ENCODE measurements at places on chromosomes 16 and 17.

GRCh38 chr17:73768691-73769090 is 124.4 kb upstream of the SDK2 start:
- DNase-seq = no peak

- no peak for DNase-seq
Measured at GRCh38 chr17:48173191-48173984, 65.8 kb downstream of the SNX11 start.

GRCh38 chr16:48318630-48319029 is 66.6 kb downstream of the SIAH1 start:
- no peak for DNase-seq

- no peak for DNase-seq
Measured at GRCh38 chr17:6427279-6427781, 7.6 kb downstream of the AIPL1 start.

- no peak for DNase-seq
Measured at GRCh38 chr17:53406907-53407306, 415.8 kb upstream of the KIF2B start.

DNA sequence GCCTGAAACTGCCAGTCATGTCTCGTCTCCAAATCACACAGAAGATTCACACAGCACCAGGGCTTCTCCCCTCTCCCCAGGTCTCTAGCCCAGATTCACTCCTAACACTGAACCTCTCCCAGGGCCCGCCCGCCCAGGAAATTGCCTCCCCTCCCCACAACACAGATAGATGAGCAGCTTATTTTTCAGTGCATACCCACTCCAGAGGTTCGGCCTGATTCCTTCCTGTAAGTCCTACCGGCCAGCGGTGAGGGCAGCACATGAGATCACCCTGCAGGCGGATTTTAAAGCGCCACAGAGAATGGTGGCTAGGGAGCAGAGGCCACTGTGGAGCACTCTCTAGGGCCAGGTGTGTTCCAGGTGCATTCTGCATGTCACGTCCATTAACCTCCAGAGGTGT is 301.8 kb downstream of the IRF8 start:
- no peak for DNase-seq

GRCh38 chr17:71511266-71511995 is 609.4 kb upstream of the SOX9 start:
- no peak for DNase-seq

DNA sequence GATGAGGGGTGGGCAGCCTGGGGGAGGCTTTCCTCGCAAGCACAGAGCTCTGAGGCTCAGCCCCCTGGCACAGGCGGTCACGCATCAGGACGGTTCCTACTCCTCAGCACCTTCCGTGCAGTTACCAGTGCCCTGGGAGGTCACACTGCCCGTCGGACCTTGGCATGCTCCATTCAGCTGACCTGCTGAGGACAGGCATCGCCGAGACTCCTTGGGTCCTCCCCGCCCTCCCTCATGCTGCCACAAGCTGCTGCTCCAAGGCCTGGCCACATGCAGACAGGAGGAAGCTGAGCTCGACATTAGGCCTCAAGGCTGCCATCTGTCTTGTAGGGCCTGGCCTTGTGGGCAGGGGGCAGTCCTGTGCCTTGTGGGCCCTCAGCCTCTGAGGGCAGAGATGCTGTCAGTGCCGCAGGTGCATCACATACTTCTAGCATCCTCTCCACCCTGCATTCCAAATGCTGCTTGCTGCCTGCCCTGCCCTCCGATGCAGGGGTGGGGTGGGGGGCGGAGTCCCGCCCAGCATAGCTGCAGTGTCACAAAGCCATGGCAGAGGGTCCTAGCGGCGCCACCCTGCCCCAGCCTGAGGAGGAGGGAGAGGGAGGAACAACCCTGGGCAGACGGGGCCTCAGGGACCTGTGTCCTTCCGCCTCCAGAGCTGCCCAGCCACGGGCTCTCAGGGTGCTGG is 9.3 kb downstream of the C16orf90 start:
- DNase-seq = no peak

DNA sequence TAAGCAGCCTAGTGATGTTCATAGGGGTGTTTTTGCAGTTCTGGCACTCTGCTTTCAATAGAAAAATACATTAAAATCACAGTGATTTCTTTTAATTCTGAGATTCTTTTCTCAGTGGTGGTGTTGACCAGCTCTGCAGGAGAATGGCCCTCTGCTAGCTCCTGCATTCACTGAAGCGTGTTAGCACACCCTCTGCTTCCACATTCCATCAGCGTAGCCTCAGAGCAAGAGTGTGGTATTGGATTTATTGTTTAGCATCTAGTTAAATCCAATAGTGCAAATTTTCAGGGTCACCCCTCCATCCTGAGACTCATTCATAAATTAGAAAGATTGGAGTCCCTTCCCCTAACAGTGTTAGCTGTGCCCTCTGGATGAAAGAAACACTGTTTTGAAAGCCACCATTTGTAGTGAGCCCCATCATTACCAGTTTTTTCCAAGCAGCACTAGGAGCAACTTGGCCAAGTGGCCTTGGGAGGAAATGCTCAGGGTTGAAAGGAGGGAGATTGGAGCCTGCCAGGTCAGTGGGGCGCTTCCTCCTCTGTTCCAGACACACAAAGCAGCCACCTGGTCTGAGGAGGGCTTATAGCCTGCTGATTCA is 45.7 kb downstream of the B9D1 start:
- no peak for DNase-seq

GRCh38 chr16:52729731-52730130 is 182.8 kb upstream of the TOX3 start:
- no peak for DNase-seq

GRCh38 chr17:22202702-22203101 is 510.4 kb downstream of the KCNJ18 start:
- no peak for DNase-seq

DNA sequence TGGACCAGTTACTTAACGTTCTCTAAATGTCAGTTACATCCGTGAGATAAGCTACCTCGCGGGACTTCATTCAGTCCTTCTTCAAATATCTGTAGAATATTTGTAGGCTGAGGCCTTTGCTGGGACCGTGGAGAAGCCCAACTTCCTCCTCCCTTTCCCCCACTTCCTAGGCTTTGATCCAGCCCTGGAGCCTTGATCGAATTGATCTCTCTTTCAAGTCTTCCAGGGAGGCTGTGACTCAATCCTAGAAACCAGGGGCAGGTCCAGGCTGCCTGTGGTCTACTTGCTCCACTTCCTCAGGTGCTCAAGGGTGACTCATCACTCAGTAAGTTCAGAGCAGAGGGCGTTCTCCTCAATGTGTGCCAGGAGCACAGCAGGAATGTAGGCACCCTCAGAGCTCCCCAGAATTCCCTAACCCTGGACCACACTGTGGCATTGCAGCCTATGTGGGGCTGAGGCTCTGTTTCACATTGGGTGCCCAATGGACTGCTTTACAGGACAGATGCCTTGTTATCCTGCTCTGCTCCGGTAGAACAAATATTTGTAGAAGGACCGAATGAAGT is 11.2 kb upstream of the CEP20 start:
- DNase-seq = no peak

- DNase-seq = no peak
Measured at GRCh38 chr17:45143767-45144198, 4.5 kb upstream of the HEXIM1 start.

DNA sequence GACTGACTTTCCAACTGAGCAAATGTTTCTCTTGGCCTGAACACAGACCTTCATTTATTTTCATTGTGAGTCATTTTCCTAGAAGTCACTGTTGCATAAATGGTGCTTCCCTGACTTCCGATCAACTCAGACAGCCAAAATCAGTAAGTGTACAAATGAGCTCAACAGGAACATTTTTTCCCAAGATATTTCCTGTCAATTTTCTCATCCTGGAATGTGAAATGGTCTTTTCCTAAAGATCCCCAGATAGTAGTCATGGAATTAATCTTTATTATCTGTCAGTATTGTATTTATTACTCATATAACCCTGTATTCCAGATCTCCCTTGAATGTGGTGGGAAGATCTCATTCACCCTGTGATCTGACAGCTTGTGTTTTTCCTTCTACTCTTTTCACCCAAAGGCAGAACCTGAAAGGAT is 360.3 kb upstream of the KIF2B start:
- no peak for DNase-seq

DNA sequence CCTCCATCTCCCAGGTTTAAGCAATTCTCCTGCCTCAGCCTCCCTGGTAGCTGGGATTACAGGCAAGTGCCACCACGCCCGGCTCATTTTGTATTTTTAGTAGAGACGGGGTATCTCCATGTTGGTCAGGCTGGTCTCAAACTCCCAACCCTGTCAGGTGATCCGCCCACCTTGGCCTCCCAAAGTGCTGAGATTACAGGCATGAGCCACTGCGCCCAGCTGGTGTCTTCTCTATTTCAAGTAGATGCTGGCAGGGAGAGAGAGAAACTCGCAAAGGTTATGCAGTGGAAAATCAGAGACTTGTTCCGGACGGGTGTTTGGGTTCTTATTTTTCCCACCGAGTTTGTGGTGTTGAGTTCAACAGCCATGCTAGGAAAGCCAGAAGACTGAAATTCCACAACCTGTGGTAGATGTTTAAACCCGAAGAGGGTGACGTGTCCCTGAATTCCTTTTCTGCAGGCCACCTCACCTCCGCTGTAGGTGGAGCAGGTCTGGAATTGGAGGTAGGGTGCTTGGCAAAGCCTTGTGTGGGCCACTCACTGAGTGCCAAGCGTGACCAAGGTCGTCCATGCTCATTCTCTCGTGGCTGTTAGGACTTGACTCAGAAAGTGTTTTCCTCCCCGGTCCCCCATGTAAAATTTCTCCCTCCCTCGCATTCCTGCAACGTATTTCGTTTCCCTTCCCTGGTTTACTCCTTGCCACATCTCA is 7.3 kb upstream of the ZDHHC7 start:
- DNase-seq = no peak

DNA sequence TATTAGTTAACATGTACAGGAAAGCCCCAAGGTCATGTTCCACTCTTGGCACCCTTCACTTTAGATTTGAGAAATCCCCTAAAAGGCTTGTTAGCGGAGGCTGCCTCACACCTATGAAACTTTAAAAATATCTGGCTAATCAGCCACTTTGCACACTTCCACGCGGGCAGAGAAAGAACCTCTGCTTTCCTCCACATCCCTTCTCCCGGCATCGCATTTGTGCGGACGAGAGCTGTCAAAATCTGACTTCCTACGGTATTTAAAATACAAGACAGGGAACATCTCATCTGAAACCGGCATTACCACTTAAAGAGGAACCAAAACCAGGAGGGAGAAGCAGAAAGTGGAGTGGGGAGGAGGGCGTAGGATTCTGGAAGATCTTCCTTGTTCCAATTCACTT is 422.3 kb downstream of the TMEM114 start:
- DNase-seq = no peak

- DNase-seq = no peak
Measured at GRCh38 chr16:68420366-68420942, 27.9 kb downstream of the SMPD3 start.

- no peak for DNase-seq
Measured at GRCh38 chr16:72664056-72664508, 383.8 kb downstream of the ZFHX3 start.

- DNase-seq = no peak
Measured at GRCh38 chr17:49505854-49506253, 10.8 kb downstream of the NGFR start.

DNA sequence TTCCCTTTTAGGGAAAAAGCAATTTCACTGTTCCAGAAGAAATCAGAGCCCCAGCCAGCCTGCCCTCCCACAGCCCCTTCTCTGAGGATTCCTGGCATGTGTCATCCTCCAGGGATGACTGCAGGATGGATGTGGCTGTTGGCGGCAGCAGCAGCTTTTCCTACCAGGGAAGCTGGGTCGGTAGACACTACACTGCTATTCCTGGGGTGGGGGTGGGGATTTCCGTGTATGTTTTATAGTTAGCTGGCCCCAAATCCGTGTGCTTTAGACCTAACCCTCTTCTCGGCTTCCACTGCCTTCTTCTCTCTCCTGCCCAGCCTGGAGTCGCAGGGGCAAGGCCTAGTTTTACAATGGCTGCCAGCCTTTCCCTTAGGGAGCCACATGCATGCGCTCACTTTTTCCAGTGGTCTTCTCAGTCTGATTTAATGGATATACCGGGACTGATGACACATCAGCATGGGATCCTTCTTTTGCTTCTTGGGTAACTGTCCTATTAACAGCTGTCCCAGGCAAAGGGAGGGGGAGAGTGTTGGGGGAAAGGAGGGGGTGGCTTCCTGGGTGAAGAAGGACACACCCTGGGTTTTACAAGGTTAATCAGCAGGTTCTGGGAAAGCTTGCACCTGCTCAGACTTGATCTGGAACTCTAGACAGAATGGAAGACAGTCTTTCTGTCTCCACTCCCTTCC is 2.7 kb upstream of the NFE2L1 start:
- no peak for DNase-seq

DNA sequence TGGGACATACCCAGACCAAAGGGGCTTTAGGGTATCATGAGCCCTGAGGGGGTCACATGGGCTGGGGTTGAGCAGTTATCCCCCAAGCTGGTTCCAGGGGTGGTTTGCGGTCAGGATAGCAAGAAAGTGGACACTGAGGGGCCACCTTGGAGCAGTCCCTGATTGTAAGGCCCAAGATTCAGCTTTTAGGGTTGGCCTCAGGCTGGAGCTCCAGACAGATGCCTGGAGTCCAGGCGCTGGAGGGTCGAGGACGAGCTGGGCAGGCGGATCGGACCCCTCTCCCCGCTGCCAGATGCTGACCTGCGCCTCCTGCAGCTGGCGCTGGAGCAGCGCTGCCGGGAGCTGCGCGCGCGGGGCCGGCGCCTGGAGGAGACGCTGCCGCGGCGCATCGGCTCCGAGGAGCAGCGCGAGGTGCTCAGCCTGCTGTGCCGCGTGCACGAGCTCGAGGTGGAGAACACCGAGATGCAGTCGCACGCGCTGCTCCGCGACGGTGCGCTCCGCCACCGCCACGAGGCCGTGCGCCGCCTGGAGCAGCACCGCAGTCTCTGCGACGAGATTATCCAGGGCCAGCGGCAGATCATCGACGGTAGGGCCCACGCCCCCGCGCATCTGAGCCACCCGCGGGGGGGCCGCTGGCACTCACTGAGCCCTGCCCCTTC is 10.0 kb downstream of the BTBD17 start:
- no peak for DNase-seq
